Endodermal cell (in vitro differentiated cells): ENCODE measurements at places on chromosomes 5 and 9.

DNA sequence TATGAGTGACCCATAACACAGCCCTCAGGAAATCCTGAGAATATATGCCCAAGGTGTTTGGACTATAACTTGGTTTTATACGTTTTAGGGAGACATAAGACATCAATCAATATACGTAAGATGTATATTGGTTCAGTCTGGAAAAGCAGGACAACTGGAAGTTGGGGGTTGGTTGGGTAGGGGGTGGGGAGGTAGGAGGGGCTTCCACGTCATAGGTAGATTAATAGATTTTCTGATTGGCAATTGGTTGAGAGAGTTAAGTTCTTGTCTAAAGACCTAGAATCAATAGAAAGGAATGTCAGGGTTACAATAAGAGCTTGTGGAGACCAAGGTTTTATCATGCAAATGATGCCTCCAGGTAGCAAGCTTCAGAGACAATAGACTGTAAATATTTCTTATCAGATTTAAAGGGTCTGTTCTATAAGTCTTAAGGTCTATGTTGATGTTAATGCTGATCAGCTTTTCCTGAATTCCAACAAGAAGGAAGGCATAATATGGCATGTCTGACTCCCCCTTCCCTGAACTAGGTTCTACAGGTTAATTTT is 2267.7 kb upstream of the ACO1 start:
- peak; percentile 61 for DNase-seq

DNA sequence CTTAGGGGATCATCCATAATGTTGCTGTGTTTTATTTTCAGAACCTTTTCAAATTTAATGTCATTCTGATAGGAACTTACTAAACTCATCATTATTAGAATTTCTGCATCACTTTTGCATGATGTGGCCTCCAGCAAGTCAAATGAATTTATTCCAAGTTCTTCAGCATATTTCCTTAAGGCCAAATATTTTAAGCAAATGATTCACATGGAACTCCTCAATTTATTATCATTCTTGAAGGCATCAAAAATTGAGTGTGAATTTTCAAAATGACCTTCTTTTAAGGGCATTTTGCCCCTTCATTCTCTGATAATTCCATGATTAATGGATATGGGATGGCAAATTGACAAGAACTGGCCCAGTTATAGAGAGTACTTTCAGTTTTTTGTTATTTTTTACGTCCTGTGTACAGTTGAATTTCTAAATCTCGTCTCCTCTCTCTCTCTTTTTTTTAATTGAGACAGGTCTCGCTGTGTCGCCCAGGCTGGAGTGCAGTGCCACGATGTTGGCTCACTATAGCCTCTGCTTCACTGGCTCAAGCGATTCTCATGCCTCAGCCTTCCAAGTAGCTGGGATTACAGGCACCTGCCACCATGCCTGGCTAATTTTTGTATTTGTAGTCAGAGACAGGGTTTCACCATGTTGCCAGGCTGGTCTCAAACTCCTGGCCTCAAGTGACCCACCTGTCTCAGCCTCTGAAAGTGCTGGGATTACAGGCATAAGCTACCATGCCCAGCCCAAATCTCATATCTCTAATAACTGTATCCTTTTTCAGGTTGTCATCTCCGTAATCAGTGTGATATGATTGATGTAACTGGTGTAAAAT is 29.1 kb downstream of the GPR21 start:
- no peak for DNase-seq

GRCh38 chr5:91111473-91112238 is 271.5 kb downstream of the ARRDC3 start:
- DNase-seq: no peak

DNA sequence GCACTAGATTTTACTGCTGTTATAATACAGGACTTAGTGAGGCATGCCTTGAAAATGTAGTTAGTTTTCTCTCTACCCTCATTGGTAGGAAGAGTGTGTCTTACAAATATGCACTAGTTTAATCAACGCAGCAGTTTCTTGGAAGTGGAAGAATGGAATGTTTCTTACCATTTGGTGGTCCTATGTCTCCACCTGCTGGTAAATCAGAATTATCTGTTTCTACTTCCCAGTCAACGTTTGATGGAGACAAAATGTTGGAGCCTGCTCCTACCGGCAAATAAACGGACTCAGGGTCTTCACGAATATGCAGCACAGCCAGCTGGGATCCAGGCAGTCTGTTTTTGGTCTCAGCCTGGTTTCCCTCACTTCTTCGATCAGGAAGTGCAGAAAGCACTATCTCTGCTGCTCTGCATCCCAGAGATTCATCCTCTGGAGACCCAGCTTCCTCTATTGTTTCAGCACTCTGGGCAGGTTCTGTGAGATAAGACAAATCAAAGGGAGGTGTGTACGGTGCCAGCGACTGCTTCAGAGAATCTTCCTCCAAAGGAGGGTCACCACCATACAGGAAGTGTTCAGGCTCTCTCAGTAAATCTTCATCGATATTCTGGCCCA is 59.5 kb upstream of the PCA3 start:
- peak; percentile 63 for DNase-seq

GRCh38 chr9:127935765-127936221 is 1.9 kb downstream of the DPM2 start:
- no peak for DNase-seq

GRCh38 chr5:1341863-1342262 is 3.0 kb downstream of the CLPTM1L start:
- DNase-seq: no peak

DNA sequence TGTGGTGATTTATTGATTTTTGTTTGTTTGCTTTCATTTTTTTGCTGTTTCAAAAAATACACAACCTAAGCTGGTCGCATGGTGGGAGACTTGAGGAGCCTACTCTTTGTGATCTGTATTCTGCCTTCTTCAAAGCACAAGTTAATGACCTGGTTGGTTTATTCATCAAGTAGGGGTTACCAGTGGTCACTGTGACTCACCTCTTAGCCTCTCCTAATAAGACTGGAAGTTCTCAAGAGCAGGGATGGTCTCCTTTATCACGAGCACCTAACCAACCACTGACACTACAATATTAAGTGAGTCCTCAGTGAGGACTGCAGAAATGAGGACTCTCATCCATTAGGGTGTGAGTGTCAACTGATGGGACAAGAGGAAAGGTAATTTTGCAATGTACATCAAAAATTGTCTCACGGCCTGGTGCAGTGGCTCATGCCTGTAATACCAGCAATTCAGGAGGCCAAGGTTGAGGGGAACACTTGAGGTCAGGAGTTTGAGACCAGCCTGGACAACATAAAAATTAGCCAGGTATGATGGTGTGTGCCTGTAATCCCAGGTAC is 13.6 kb upstream of the MTMR12 start:
- no peak for DNase-seq
